HCEC 1CT (cell line): ENCODE measurements at places on chromosomes 5 and 9.
A peak's percentile ranks its signal among the peaks of the same experiment; 100 is the strongest.

- DNase-seq: peak; percentile 39
These were observed 14.8 kb downstream of the NCS1 start for GRCh38 chr9:130186839-130187522.

- no peak for DNase-seq
These were observed 14.3 kb upstream of the GABRP start for GRCh38 chr5:170769246-170769645.

DNA sequence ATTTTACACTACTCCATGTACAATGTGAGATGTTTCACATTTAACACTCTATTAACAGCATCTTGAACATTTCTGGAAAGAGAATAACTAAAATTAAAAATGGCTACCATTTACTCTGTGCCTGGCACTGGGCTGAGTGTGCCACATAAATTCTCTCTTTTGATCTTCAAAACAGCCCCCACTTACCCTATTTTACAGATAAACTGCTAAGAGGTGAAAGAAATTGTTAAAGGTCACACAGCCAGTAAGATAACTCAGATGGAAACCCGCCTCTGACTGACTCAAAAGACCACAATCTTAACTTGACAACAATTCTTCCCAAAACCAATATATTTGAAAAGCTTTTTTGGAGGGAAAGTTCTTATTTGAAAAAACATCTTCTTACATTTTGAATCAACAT is 97.3 kb downstream of the MAPKAP1 start:
- no peak for DNase-seq

GRCh38 chr9:306907-307306 is 92.2 kb downstream of the DOCK8 start:
- no peak for DNase-seq

GRCh38 chr9:73845539-73845938 is 651.6 kb upstream of the RORB start:
- no peak for DNase-seq

DNA sequence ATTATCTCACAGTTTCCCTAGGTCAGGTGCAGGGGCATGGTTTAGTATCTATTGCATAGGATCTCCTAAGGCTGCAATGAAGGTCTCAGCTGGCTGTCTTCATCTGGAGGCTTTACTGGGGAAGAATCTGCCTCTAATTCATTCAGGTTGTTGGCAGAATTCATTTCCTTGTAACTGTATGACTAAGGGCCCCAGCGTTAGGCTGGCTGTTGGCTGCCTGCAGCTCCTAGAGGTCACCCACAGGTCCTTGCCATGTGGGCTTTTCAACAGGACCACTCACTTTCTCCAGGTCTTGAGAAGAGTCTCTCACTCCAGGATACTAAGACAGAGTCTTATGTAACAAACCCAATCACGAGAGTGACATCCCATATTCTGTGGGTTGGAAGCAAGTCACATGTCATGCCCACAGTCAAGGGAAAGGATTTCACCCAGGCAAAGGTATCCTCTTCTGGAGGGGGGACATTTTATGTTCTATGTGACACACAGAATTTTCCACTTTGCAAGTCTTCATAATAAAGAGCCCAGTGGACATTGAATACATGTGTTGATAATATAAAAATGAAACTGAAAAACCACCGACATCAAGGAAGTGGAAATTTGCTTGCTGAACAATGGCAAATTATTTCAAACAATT is 38.2 kb downstream of the HMHB1 start:
- no peak for DNase-seq

- DNase-seq: no peak
These were observed 542.5 kb downstream of the CTNND2 start for GRCh38 chr5:11361768-11362167.

- peak; percentile 48 for DNase-seq
These were observed 329.5 kb downstream of the BNC2 start for GRCh38 chr9:16540743-16541613.

- DNase-seq: peak; percentile 47
These were observed 7.1 kb upstream of the RARS1 start for GRCh38 chr5:168479166-168479565.

DNA sequence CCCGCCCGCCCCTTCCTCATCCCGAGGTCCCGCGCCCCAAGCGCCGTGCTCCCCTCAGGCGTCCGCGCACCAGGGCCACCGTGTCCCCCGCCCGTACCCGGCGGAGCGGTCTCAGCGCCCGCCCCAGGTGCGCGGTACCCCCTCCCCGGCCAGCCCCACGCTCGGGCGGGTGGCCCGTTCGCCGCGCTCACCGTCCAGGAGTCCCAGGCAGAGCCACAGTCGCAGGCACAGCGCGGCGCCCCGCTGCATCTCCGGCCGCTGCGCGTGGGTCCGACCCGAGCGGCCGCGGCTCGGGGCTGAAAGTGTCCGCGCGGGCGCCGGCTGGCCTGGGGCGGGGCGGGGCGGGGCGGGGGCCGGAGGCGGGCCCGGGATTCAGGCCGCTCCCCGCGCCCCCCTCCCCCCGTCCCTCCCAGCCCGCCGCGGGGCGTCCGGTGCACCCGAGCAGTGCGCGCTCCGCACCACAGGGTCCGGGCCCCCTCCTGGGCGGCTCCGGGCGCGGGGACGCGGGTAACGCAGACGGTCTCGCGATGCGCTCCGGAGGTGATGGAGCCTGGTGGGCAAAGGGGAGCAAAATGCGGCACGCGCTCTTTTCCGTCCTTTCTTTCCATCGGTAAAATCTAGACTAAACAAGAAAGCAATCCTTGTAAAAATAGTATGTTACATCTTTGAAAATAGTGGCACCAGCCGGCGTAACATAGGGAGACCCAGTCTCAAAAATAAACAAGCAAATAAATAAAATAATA is at the start of gene FLT4:
Gene FLT4 (minus strand): TSS at position 304 of the 743 bp plus-strand sequence. CDS start 55 bp downstream, at position 249.
- no peak for DNase-seq

DNA sequence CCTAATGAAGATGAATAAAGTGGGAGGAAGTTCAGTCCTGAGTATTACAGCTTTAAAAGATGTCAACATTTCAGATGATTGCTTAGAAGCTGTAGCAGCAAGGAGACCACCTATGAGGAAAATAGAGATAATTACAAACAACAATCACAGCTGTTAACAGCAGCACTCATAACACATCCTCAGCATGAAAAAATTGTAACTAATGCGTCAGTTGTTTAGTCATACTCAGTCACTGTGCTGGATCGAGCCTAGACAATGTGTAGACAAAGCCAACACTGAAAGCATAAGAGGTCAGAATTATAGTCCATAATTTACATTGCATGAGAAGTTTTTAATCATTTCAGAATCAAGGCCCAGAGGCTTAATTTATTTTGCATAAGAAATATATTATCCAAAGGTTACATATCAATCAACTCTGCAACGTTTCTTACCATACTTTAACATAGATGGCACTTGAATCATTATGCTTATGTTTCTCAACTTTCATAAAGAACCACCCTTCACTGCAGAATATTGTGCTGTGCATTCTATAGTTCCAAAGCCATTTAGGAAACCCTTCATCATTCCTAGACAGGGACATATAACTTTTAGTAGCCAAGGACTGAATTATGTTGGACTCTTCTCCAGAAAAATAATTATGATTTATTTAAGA is 60.2 kb upstream of the HAPLN1 start:
- peak; percentile 3 for DNase-seq

DNA sequence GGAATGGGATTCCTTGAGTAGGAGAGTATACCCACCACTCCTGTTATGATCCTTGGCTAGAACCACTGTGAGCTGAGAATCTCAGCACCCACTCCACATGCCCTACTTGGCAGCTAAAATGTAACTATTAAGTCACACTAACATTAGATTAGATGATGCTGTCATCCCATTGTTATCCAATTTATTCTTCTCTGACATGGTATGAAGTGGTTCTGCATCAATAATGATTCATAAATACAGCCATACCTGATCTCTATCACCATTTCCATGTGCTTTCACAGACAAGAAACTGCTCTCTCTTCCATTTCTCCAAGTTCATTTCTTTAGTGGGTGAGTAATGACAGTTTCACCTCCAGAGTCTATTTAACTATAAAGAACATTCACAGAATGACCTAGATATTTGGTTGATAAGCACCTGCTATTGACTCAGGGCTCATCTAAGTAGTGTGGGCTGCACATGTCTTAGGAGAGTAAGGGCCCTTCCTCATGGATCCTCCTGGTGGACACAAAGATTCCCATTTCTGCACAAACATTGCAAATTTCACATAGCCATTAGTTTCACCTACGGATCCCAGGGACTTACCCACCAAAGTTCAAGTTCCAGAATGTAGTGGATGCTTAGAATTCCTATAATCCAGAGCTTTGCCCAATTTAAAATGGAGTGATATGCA is 187.9 kb downstream of the EBF1 start:
- no peak for DNase-seq

DNA sequence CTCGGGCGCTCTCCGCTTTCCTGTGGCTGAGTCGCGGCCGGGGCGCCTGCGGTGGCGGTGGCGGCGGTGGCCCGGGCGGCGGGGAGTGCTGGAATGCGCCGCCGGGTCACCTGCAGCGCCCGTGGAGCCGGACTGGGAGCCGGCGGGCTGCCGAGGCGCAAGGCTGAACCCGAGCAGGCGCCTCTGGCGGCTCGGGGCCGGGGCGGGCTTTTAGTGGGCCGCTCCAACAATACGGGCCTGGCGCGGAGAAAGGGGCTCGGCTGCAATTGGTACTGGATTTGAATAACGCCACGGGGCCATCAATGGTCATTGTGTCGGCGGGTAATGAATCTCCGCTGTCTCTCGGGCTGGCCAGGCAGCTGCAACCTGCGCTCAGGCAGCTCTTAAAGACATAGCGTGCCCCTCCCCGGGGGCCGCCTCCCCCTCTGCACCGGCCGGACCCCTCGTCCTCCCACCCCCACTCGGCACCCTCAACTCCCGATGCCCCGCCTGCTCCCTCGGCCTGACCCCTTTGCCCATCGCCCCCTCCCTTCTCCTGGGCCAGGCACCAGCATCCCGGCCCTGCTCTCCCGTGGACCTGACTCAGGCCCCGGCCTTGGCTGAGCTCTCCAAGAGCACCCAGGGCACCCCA is 22.1 kb downstream of the URM1 start:
- DNase-seq: no peak

GRCh38 chr5:140611020-140611521 is 21.9 kb downstream of the CD14 start:
- DNase-seq: no peak

DNA sequence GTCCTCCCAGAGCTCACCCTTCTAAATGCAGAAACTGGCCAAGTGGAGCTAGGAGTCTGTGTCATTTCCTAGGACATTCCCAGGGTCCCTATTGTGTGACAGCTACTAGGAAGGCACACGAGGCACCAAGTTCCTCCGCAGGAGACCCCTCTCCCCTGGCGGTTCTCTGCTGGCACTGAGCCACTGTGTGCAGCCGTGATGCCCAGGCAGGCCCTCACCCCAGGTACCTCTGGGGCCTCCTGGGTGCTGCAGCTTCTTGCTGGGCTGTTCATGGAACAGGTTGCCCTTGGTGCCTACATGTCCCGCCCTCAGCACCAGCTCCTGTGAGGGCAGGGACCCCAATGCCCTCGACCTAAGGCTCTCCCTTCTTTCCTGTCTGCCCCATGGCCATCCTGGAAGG is 23.1 kb downstream of the MED10 start:
- DNase-seq: no peak

- DNase-seq: no peak
These were observed 73.8 kb downstream of the AMBP start for GRCh38 chr9:114004221-114004716.

GRCh38 chr5:15835514-15835913 is 335.5 kb downstream of the FBXL7 start:
- peak; percentile 31 for DNase-seq

DNA sequence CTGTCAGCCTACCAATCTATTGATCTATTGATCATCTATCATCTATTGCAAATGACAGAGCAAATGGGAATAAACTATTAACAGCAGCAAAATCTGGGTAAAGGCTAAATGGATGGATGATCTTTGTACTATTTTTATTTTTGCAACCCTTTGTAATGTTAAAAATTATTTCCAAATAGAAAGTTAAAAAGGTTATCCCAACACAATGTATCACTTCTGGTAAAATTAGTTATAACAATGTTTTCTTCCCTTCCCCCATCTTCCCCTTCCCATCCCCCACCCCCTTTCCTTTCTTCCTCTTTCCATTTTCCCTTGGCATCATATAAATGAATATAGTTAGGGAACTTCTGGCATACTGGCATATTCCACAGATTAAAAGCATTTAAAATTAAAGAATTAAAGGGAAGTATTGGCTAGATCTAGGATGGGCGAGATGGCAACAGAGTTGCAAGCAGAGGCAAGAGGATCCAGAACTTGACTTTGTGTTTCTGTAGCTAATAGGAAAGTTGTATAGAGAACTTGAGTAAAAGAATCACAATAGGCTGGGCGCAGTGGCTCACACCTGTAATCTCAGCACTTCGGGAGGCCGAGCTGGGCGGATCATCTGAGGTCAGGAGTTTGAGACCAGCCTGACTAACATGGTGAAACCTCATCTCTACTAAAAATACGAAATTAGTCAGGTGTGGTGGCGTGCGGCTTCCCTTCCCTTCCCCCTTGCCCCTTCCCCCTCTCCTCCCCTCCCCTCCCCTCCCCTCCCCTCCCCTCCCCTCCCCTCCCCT is 66.6 kb upstream of the TAF11L2 start:
- DNase-seq: no peak

DNA sequence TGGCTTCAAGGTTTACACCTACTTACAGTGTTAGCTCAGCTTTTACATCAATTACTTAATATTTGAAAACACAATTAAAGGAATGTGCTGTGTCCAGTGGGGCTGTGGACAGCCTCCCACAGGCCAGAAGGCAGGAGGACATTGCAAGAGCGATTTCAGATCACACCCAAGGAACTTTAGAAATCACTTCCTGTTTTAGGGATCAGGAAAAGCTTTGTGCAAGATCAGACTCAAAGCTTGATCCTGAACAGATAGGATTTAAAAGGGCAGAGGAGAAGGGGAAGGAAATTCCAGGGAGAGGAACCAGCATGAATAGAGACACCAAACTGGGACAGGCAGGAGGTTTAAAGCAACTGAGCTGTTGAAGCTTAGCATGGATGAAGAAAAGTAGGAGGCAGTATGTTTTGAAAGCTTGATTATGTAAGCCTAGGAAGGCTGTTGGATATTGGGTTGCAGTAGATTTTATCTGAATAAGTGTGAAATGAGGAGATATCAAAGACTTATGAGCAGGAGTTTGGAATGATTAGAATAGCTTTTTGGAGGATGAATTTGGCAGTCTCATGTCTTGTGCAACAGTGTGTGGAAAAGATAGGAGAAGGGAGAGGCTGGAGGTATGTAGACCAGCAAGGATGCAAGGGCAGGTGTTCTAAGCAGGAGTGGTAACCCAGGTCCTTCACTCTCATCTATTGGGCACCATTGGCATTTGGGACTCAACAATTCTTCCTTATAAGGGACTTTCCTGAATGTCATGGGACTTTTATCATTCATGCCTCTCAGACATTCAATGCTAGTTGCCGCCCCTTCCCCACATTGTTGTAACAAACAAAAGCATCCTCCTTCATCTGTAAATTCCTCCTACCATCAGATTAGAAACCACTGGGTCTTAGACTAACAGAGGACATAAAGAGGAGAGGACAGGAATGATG is 123.5 kb downstream of the TARS1 start:
- no peak for DNase-seq

DNA sequence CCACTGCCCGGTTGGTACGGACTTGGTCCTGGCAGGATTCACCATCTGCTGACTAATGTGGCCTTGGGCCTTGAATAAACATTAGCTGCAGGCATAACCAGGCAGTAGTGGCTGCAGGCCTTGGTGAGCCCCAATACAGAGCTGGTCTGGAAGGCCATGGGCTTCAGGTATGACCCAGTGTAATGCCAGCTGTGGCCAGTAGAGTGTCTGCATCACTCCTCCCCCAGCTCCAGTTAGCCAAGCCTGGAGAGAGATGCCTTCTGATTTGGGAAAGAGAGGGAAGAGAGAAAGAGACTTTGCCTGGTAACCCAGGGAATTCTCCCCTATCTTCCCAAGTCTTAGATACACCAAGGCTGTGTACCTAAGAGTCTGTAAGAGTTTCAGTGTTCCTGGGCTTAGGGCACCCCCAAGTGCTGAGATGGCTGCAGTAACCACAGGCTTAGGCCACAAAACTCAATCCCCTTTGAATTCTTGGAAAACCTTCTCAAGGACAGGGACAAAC is 5.6 kb upstream of the C5 start:
- DNase-seq: peak; percentile 17
